ENCODE measurements at places on chromosomes 1 and 21. TPM values are rescaled to one million over a fixed set of nuclear protein-coding genes. Genes with fewer than 3 reads are reported as not detected.

Gene CFHR4
- not detected for total RNA-seq

Gene C1orf56
- 1.7 TPM for total RNA-seq

Gene ZSCAN20
- 19.8 TPM for total RNA-seq

Gene TOE1
- 14.8 TPM for total RNA-seq

Gene CD1B
- total RNA-seq: not detected

Gene ACKR1
- not detected for total RNA-seq

Measured in smooth muscle cell of trachea (primary cell).